ENCODE measurements at places on chromosomes 13 and 19.

DNA sequence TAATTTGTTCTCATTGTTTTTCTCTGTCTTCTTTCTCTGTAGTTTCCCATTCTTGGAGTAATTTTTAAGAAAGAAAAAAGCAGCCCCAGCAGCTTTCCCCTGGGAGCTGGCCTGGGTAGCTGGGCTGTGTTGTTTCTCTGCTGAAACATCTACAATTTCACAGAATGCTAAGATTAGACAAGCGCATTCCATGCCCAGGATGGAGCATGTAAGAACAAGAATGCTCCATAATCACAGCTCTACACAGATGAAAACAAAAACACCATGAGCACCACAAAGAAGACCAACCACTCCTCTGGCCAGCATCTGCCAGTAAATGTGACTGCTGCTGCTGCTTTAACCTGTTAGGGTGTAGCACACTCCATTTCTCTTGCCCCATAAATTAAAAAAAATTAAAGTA lies 239.2 kb upstream of the SLITRK1 start:
- peak; percentile 69 for DNase-seq

DNA sequence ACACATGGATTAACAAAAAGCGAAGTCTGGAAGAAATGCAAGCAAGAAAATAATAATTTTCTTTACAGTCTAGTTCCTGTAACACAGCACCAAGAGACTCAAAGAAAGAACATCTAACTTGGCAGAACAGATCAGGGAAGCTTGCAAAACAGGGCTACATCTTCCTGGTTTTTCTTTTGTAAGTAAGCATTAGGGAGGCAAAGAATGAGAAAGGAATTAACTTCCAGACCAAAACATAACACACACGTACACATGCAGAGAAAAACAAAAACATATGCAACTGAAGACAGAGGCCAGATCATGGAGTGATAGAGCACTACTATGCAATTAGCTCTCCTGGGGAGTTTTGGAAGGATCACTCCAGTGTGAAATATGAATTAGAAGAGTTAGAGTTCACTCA lies 120.5 kb downstream of the DIAPH3 start:
- no peak for DNase-seq

DNA sequence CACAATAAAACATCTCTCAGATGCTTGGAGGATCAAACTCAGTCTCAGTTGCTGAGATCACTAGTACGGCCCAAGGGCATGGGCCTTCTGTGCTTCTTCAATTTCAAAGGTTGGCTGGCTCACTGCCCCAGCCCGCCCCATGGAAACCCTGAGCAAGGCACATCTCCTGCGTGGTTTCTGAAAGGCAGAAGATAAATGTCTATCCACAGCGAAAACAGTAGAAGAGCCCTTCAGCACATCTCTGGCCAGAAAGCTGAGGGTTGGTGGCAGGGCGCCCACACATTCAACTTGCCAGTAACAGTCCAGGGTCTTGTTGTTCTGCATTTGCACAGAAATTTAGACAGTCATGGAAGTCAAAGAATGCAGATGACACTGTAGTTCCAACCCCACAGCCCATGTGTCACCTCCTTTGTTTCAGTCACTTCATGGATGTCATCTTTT lies 24.0 kb upstream of the KATNAL1 start:
- no peak for DNase-seq

DNA sequence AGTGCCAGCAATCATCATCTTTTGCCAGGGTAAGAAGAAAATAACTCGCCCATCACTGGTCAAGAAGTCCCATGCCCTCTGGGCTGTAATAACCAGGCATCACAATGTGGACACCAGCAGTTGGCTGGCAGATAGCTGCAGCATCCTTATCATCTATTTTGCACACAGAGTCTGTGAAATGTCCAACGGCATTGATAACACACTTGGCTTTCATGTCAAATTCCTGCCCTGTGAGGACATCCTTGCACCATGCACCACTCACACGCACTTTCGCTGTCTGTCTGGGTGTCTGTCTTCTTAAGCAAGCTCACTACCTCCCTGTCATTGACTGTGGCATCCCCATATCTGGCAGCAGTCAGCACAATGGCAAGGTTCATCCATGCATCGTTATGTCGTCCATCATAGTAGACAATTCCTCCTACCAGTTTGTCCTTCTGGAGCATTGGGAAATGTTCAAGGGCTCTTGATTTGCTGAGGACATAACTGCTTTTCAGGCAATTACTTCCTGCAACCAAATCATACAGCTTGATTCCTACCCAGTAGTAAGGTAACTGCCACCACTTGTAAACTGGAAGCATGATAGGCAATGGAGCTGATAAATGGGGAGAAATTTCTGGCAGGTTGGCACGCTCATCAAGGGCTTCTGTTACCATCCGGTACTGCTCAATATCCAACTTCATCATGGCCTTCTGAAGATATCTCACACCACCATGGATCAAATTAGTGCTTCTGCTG lies 6.8 kb upstream of the ZSCAN5A start:
- no peak for DNase-seq

- peak; percentile 79 for DNase-seq
Measured at GRCh38 chr13:97274829-97275649, 52.9 kb downstream of the MBNL2 start.

GRCh38 chr13:44814836-44815235 lies 174.4 kb downstream of the NUFIP1 start:
- DNase-seq = no peak

GRCh38 chr13:44760434-44760833 lies 184.3 kb upstream of the TSC22D1 start:
- peak; percentile 49 for DNase-seq

- DNase-seq = peak; percentile 59
Measured at GRCh38 chr19:17757125-17757524, 5.8 kb downstream of the FCHO1 start.

DNA sequence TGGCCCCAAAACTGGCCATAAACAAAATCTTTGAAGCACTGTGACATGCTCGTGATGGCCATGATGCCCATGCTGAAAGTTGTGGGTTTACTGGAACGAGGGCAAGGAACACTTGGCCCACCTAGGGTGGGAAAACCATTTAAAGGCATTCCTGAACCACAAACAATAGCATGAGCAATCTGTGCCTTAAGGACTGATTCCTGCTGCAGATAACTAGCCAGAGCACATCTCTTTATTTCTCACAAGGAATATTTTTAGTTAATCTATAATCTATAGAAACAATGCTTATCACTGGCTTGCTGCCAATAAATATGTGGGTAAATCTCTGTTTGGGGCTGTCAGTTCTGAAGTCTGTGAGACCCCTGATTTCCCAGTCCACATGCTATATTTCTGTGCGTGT lies 10.3 kb upstream of the ZNF726 start:
- DNase-seq = no peak

- no peak for DNase-seq
Measured at GRCh38 chr19:10422846-10423245, 2.5 kb downstream of the PDE4A start.

DNA sequence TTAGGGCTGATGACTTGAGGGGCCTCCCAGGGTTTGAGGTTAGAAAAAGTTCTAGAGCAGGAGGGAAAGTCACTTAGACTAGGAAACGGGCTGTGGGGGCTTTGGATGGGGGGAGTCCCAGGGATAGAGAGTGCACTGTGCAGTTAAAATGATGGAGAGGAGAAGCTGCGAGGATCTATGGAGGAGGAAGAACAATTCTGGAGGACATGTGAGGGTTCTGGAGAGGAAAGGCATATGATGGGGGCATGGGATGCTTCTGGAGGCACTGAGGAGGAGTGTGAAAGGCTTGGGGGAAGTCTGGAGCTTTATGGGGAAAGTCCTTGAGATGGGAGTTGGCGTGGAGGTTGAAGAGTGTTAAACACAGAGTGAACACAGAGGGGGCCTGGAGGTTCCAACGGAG lies 2.2 kb downstream of the KCNC3 start:
- no peak for DNase-seq

- DNase-seq = no peak
Measured at GRCh38 chr19:1027650-1028061, 1.2 kb downstream of the CNN2 start.

DNA sequence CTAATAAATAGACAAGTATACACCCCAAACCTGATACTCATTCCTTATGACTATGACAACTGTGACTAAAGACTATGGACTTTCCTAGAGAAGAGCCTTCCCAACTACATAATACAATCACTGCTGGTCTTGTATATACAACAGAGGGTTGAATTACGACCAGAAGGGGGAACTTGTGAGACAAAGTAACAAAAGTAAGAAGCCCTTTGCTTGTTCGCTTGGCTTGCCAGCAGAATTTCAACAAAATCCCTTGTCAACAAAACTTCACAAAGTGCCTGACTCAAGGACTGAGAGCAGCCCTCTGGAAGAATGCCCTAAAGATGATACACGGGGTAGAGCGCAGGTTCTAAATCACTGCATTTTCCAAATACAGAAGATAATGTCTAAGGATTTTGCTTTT lies 99.4 kb downstream of the WASF3 start:
- DNase-seq = peak; percentile 21

DNA sequence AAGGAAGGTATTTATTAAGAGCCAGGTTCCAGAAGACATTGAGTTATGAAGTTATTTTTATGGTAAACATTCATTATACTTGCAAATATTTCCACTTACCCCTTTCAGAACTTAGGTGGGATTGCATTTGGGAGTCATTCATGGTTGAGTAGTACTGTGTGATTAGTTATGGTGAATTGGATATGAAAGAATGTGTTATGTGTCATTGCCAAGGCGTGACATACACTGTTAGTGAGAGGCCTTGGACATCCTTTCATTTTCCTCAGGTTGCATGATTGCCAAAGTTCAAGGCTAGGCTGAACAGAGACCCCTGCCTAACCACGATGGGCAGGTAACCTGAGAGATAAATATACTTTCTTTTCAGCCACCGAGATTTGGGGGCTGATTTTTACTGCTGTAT lies 40.9 kb upstream of the MYO16 start:
- no peak for DNase-seq

GRCh38 chr19:50046649-50047503 lies 21.1 kb downstream of the ZNF473 start:
- no peak for DNase-seq

DNA sequence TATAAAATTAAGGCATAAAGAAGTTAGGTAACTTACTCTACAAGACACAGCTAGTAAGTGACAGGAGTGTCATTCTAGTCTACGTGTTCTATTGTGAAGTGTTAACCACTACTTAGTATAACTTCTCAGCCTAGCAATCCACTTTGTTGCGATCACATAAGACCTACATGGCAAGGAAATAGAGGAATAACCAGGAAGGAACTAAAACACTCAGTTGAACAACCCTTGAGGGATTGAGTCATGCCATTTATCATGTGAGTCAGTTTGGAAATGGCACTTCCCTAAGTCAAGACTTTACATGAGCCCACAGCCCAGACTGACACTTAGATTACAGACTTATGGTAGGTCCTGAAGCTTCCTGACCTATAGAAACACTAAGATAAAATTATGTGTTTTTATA lies 279.5 kb upstream of the PCDH20 start:
- DNase-seq = no peak

GRCh38 chr13:20592606-20593005 lies 25.6 kb downstream of the IFT88 start:
- no peak for DNase-seq

GRCh38 chr19:1866693-1867348 lies 3.4 kb upstream of the KLF16 start:
- DNase-seq = no peak

- DNase-seq = no peak
Measured at GRCh38 chr19:19460761-19461265, 54.5 kb downstream of the TSSK6 start.

Data from mammary epithelial cell (primary cell).